ENCODE measurements at places on chromosomes 4 and X.
A peak's percentile ranks its signal among the peaks of the same experiment; 100 is the strongest.

DNA sequence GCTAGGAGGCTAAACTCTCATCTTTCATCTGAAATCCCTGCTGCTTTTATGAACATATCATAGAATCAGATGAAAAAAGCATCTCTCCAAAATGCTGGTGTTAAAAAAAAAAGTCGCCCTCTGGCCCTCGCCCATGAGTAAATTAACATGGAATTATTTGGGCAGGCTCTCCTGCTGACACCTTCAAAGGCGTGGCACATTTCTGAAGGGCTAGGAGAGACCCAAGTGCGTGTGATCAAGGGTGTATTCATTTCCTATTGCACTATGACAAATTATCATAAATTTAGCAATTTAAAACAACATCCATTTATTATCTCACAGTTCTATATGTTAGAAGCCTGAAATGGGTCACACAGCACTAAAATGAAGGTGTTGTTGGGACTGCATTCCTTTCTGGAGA is 5.1 kb downstream of the ANXA3 start:
- DNase-seq: no peak

- DNase-seq: no peak
These were observed 1597.9 kb downstream of the RPA4 start for GRCh38 chrX:98481636-98482035.

DNA sequence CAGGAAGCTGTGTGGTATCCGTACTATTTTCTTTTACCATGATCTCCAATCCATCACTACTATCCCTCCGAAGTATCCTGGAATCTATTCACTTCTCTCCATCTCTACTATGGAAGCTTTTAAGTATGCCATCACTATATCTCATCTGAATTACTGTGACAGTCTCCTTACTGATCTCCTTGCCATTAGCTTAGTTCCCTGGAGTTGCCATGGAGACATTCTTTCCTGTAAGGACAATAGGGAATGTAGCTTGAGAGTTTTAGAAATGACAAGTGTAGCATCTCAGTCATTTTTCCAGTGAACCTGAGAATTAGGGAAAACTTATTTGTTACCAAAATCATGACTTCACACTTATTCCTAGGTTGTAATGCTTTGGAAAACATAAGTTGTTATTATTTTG is 86.3 kb downstream of the HPGD start:
- DNase-seq: no peak

- DNase-seq: peak; percentile 46
These were observed 1.9 kb upstream of the HAUS3 start for GRCh38 chr4:2243681-2244380.

GRCh38 chr4:168411318-168412150 is 68.8 kb downstream of the DDX60L start:
- DNase-seq: no peak

DNA sequence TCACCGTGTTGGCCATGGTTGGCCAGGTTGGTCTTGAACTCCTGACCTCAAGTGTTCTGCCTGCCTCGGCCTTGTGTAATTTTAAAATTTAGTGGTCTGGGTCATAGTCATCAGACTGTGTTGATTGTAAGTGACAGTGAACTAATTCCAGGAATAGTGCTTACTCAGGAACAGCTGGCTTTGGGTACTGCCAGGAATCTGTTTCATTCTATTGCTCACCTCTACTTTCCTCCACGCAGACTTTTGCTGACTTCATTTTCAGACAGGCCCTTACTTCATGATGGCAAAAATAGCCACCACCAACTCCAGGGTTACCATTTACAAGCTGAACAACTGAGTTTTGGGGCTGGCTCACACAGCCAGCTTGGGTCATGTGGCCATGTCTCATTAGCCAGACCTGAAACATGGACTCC is 54.6 kb downstream of the FNIP2 start:
- DNase-seq: no peak

- no peak for DNase-seq
These were observed 4.9 kb downstream of the CDKN2AIP start for GRCh38 chr4:183449193-183449882.

- DNase-seq: no peak
These were observed 619.7 kb downstream of the GRXCR1 start for GRCh38 chr4:43512253-43512652.

DNA sequence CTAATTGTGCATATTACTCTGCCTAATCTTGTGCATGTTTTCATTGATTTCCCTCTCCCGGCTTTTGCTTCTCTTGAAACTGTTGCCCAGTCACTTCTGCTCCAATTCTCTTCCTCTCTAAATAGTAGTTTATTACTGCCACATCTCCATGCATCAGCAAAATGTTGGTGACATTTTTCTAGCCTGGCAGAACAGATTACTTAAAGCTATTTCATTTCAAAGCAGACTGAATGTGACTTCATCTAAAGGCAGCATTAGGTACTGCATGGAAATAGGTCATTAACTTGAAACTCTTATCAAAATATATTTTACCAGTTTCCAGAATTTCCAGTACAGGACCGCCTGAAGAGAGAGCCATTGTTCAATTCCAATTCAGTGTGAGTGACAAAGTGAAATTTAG is 52.4 kb downstream of the HPGDS start:
- DNase-seq: no peak

- peak; percentile 67 for DNase-seq
These were observed 101.2 kb upstream of the KLF3 start for GRCh38 chr4:38562751-38563198.

DNA sequence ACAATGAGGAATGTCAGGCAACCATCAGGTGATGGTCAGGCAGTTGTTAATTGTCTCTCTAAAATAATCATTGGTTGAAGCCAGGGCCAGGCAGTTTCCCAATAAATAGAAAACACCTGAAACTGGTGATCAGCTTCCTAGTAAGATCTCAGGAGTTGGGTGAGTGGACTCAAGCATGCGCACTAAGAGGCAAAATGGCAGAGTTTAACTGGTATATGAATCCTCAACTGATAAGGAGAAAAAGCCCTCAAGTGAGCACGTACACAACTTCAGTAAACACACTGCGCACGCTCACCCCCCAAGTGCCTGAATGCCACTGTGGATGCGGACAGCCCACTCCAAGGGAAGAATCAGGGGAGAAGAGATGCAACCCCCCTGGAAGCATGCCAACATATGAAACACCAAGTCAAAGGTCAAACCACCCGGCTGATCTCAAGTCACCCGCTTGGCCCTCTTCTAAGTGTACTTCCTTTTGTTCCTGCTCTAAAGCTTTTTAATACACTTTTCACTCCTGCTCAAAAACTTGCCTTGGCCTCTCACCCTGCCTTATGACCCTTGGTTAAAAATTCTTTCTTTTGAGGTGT is 39.9 kb downstream of the LNX1 start:
- no peak for DNase-seq

DNA sequence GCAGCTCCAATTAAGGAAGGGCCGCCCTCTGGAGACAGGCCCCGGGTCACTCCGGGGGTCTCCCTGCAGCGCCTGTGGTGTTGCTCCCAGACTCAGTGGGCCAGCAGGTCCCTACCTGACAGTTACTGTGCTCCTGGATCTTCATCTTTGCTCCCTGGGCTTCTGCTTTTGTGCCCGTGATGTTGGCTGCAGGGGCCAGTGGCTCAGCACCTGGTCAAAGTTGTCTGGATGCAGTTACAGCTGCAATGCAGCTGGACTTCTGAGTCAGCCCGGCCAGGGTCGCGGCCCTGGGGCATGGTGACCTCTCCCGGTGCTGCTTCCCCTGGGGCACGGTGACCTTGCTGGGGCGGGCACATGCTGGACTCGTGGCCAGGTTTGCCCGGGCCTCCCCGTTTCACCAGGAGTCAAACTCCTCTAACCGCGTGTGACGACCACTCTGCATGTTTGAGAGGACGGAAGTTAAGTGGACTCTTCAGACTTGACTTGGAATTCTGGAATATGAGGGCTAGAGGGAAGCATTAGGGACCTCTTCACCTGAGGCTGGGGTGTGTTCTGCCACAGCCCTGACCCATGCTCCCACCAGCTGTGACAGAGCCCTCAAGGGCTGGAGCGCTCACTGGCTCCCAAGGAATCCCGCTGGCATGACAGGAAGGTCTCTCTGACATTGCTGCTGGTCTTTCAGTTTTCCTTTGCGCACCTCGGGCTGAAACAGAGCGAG is 3.7 kb downstream of the CTAG2 start:
- DNase-seq: no peak

DNA sequence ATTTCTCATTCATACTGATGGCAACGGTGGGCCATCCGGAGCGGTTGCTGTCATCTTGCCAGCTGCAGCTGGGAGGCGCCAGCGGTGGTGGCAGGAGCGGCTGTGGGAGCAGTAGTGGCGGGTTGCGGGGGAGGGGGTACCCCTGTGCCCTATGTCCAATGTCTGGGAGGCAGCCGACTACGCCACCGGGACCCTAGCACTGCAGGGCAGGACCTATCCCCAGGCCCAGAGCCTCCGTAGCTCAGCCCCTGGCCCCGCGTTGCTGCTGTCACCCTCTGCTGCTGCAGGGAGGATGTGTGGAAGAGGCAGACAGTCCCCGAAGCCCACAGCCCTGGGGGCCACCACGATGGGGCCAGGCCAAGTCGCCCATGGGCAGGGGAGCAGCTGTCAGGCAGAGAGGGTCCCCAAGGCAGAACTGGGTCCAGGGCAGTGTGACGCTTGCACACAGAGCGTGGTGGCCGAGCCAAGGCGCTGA is 10.0 kb upstream of the SPP1 start:
- no peak for DNase-seq

GRCh38 chr4:177986236-177986635 is 544.0 kb upstream of the AGA start:
- DNase-seq: no peak

DNA sequence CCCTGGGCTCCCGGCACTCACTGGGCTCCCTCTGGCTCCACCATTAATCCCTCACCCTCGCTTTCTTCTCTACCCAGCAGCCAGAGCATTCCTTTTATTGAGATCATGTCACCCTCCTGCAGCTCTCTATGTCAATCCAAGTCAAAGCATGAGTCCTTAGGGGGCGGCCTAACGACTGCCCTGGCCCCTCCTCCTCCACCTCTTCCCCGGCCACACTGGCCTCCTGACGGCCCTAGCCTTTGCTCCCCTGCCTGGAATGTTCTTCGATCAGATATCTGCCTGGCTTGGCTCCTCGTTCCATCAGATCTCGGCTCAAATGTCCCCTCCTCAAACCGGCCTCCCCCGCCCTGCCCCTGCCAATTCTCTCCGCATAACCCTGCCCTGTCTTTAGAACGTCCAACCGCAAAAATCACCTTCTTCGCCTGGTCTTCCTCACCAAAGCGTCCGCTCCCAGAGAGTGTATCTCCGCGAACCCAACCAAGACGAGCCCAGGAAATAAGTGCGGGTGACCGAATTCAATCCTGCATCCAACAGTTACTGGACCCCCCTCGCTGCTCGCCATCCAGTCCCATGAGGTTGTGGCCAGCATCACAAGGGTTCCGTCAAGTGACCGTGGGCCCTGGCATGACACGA is 722 bp upstream of the PNCK start:
- DNase-seq: no peak

DNA sequence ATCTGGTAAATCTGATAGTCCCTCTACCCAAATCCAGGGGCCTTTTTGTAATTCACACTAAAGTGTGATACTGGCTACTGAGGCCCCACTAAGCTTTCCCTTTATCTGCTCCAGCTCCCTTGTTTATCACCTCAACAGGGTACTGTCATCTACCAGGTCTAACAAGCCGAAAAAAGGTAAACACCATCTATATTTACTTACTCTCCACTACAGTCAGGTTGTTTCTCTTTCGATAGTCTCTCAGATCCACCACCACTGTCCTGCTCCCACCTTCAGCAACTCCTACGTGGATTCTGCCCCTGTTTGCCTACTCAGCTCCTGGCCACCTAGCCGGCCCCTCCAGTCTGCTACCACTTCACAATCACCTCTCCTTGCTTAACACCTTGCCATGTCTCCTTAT is 3.3 kb downstream of the ITIH6 start:
- no peak for DNase-seq

- DNase-seq: no peak
These were observed 7.3 kb upstream of the SH3BP2 start for GRCh38 chr4:2785613-2786012.

DNA sequence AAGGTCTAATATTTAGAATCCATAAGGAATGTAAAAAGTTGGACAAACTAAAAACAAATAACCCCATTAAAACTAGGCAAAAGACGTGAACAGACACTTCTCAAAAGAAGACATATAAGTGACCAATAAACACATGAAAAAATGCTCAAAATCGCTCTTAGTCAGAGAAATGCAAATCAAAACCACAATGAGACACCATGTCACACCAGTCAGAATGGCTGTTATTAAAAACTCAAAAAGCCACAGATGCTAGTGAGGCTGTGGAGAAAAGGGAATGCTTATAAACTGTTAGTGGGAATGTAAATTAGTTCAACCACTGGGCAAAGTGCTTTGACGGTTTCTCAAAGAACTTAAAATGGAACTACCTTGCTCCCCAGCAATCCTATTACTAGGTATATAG is 674.3 kb upstream of the MAGEB2 start:
- no peak for DNase-seq

GRCh38 chrX:6446582-6446981 is 88.3 kb downstream of the VCX3A start:
- DNase-seq: no peak

GRCh38 chr4:151717314-151717713 is 43.5 kb downstream of the GATB start:
- no peak for DNase-seq

- DNase-seq: no peak
These were observed 88.6 kb upstream of the IL1RAPL1 start for GRCh38 chrX:28498658-28499057.

DNA sequence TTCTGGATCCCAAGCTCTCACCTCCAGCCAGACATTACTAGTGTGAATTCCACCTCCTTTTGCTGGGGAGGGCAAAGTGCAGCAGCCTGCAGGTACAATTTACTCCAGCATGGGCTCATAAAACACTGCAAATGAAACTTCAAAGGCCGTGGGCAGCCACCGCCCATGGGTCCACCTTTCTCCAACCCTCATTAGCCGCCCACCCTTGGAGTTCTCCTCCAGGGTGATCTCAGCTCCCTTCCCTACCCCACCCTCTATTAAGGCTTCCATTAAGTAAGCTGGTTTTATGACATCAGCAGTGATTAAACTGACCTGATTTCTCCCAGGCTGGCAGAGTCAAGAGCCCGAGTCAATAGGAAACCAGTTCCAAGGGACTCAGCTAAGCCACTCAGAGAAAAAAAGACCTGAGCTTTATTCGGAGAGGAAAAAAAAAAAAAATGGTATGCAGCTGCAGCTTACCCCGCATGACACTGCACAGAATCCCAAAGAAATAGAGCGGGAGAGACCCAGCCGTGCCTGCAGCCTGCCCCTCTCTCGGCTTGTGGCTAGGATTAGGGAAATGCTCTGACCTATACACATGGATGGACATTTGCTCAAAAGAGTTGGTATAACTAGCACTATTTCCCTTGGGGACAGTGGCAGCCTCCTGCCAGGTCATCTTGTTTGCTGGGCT is 319.6 kb downstream of the PTTG2 start:
- no peak for DNase-seq

DNA sequence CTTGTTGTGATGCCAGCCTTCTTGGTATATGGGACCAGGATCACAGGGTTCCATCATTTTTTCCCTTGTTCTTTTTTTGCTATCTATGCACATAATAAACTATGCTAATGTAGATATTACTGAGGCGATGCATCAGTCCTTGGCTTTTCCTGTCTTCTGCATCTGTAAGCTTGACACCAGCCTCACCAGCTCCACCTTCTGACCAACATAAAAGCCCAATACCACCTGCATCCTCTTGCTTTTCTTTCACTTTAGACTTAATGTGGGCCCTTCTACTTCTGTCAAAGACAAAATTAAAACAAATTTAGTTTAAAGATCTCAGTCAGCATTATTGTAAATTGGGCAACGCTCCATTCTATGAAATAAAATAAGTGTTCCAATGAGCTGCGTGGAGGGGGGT is 1718.8 kb upstream of the PCDH10 start:
- no peak for DNase-seq

GRCh38 chrX:12867685-12868084 is 813 bp downstream of the TLR7 start:
- no peak for DNase-seq

Data from heart right ventricle (tissue), 16 donors.